D341Med (cell line): ENCODE measurements at places on chromosomes 2 and 18.

DNA sequence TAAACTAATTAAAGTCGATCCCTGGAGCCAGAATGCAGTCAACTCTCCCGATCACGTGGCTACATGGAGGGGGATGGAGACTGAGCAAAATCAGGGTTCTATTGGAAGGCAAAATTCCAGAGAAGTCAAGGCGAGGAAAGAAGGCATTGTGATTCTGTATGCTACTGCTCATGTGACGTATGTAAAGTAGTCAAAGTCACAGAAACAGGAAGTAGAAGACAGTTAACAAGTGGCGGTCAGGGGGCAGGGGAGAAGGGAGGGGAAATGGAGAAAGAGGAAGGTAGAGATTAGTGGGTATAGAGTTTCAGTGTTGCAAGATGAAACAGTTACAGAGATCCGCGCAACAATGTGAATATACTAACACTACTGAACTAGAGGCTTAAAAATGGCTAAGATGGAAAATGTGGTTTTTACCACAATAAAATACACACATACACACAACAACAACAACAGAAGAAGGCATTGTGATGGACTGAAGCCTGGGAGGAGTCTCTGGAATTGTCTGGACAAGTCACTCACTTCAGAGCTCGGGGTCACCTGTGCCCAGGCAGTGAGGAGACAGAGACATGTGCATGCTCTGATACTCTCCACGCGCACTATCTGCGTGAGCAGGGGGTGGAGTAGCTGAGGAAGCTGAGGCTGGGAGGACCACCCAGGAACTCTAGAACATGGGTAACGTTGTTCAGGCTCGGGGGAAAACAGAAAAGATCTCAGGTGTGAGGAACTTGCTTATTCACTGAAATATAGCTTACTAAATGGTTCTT is 89.9 kb upstream of the CDCA7 start:
- no peak for DNase-seq

DNA sequence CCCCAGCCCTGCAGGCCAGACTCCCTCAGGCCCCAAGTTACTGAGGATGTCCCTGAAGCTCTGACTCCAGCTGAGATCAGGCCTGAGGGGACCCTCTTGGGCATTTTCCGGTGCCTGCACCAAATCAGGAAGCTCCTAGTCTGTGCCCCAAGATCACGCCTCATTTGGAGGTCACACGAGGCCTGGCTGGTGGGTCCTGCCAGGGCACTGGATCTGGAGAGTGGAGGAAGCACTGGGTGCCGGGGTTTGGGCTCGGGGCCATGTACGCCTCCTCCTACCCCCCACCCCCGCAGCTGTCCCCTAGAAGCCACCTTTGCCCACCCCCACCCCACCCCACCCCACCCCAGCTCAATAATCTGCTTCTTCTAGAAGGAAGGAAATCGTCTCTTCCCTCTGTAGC is 16.2 kb downstream of the SH2D6 start:
- no peak for DNase-seq

DNA sequence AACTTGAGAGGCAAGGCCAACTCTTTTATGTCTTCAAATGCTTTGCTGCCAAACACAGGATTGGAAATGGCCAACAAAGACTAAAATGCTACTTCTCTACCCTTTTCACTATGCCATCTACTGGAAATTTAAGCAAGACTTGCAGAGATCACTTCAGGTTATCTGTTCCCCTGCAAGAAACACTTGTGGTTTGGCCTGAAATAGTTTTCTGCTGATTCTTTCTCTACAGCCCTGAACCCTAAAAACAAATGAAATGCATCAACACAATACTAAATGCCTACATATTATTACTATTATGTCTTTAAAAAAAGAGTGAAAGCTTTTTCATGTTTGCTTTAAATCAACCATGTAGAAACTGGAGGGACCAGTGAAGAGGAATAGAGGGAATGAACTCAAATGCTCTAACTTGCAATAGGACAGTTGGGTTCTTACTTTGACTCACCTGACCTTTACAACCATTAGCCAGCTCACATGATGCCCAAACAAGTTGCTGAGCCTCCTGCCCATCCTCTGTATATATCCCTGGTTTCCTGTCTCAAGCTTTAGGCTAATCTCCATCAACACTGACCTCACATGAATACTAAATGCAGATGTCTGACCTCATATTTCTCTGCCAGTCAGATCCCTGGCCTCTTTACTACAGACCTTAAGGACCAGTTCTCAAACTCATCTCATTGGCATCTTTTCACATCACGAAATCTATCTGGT is 17.5 kb upstream of the ADAM17 start:
- no peak for DNase-seq

DNA sequence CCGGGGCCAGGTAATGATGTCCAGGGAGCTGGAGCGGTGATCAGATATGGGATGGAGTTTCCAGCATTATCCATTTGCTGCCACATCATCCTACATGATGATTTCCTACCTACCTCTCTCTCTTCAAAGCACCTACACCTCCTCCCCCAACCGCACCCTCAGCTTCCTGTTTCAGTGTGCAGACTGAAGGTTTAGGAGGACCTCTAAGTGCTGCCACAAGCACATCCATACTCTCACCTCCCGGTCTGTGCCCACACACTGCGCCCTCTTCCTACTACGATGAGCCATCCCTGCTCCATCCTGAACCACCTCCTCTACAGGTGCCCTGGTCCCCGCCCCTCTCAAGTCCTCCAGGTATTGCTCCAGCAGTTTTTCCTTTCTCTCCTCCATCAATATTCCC is 123.7 kb downstream of the ALPK2 start:
- no peak for DNase-seq

DNA sequence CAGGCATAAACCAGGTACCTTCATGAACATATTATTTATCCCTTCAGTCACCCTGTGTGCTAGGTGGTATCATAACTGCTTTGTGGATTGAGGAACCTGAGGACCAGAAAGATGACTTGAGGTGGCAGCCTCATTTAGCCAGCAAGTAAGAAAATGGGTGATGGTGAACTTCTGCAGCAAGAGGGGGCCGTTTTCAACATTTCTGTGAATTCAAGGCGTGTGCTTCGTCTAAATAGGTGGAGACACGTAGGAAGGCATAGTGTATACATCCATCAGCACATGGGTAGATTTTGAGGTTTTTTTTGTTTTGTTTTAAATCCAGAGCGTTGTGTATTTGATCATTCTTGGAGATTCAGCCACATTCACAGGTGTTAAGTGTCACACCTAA is 118.7 kb downstream of the SPTBN1 start:
- no peak for DNase-seq
